ENCODE measurements at places on chromosomes 5 and 9.

DNA sequence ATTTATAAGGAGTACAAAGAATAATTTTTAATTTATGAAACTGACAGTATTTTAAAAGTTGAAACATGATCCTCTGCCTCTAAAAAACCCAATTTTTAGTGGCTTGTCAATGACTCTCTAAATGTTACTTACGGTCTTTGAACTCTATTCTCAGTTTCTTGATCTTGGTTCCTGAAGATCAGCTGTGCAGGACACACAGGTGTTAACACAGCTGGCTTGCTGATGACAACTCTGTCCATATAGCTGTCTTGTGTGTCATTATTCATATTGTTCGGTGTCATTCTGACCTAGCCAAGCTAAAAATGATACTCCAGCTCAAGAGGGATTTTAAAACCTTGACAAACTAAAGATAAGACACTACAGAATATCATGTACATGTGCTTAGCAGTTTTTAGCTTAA is 314.5 kb downstream of the CCDC171 start:
- no peak for DNase-seq

DNA sequence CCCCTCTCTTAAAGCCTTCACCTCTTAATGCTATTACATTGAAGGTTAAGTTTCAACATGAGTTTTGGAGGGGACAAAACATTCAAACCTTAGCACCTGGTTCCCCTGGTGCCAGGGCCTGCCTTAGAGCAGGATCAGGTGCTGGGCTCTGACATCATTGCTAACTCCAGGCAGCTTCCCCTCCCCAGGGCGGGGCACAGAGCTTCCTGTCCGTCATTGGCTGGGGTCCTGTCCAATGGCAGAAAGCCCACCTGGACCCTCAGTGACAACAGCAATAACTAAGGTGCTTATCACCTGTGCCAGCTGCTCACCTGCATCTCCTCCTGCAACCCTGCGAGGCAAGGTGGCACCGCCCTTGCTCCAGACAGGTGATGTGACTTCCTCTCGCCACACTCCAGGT is 177.4 kb downstream of the NSG2 start:
- no peak for DNase-seq

- peak; percentile 41 for DNase-seq
Observed at GRCh38 chr5:32254881-32255539, 57.7 kb downstream of the MTMR12 start.

DNA sequence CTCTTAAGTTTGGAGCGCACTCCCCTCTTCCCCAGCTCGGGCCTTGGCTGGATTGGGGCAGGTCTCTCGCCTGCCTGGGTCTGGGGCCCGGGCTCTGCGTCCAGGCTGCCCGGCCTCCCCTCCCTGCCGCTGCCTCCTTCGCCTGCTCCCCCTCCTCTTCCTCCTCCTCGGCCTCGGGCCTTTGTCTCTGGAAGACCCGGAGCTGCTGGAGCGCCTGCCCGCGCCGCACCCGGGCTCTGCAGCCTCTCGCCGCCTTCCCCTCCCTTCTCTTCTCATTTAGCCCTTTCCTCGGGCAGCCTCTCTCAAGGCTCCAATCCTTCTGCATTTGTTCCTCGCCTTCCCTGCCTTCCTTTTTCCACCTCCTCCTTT is 218.5 kb downstream of the C9orf50 start:
- no peak for DNase-seq
